ENCODE measurements at places on chromosomes 2 and 18.

- DNase-seq = no peak
These were observed 431.6 kb downstream of the MEIS1 start for GRCh38 chr2:66866331-66867062.

DNA sequence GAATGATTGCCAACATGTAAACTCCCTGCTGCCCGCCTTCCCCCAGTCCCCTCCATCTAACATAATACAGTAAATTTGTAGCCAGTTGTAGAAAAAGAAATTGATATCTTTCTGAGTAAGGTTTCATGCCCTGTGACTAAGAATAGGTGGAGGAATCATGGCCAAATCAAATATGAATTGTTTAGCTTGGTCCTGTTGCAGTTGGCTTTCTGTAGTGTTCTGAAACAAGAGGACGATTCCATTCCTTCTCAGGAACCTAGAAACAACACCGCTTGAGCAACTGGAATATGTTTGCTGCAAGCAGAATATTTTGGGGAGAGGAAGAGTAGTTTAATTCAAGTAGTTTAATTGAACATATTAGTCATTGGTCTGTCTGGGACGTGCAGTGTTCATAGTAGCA, 7.0 kb upstream of the DRC1 start:
- no peak for DNase-seq

- DNase-seq = no peak
These were observed 802.6 kb downstream of the MBD2 start for GRCh38 chr18:53421869-53422268.

DNA sequence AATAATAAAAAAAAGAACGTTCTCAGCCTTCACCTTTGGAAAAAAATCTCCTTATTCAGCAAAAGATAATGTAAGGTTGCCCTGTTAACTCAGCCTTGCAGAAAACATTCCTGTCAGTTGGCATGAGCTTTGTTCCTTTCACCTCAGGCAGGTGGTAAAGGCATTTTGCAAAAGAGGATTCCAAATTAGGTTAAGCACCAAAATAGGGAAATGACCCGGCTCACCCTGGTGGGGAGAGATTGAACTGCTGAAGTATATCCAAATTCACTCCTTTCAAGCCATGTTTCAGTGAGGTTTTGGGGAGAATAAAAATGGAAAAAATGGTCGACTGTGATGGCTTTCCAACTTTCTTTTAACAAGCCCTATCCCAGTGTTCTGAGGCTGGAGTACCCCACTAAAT, 1988.8 kb upstream of the PIK3C3 start:
- DNase-seq = no peak

GRCh38 chr18:61222206-61222605, 111.0 kb upstream of the CDH20 start:
- no peak for DNase-seq

Data from dorsolateral prefrontal cortex (tissue), 122 donors.